H1 (cell line): ENCODE measurements at places on chromosomes 2 and 18.

DNA sequence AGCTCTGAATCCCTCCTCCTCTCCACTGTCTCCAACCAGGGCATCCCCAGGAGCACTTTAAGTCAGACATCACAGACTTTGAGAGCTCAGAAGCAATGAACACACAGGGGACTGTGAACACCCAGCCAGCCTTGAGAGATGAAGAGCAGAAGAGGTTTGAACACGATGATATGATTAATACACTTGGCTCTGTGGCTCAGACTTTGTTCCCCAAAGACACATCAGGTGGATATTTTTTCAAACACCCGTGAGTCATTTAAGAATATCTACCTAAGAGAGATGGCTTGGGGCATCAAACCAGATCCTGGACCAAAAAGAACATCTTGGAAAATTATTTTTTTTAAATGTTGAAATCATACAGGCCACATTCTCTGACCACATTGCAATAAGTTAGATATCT is 134.9 kb upstream of the OTOS start:
- no peak for DNase-seq

DNA sequence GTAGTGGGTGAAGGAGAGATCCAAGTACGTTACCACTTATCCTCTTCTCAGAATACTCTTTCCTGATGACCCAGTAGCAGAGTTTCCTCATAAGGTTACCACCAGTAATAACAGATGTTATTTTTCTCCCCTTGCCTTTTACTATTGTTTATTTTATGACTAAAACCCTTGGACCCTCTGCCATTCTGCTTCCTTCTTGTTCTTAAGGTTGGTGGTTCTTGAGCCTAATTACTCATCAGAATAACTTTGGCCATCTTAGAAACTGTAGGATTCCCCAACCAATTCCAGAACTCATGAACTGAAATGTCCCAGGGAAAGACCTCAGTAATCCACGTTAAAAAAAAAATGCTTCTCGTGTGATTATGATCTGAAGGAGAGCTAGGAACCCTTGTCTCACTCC is 64.9 kb downstream of the CHST9 start:
- no peak for DNase-seq

- DNase-seq, result no peak
These were observed 336.9 kb upstream of the PKDCC start for GRCh38 chr2:41710944-41711343.

GRCh38 chr2:105752691-105753358 is 8.1 kb downstream of the NCK2 start:
- no peak for DNase-seq

DNA sequence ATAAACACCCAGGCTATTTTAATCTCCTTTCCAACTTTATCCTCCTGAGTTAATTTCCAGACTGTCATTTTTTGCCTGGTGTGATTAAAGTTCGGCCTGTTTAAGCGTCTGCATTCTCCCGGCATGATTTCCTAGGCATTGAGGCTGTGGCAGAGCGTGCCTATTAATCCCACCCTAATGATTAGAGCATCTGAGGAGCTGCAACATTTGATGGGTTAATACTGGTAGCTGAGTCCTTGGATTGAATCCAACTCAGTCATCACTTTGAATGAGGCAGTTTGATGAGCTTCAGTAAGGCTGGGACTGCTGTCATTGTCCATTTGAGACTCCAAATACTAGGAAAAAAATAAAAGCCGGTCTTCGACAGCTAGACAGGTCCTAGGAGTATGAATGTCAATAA is 882.5 kb downstream of the SLC4A3 start:
- no peak for DNase-seq

DNA sequence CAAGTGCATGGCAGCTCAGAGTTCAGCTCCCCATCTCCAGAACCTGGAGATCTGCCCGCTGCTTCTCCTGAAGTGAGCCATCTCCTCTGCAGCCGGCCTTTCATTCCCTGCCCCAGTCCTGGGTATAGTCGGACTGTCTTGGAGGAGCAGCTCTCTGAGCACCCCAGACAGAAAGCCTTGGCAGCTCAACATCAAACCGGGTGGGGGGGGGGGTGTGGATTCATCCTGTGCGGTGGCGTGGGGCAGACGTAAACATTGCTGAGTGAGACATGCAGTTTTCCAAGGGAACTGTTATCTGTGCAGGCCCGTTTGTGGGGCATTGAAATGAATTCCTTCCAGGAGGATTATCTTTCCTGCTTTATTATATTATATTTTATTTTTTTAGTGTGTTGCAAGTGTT is 125.9 kb upstream of the MYCN start:
- no peak for DNase-seq

GRCh38 chr2:96869822-96870625 is at the start of gene SEMA4C:
Gene SEMA4C (minus strand): TSS chr2:96870080. CDS start chr2:96867886, 2,194 bp downstream.
- no peak for DNase-seq

DNA sequence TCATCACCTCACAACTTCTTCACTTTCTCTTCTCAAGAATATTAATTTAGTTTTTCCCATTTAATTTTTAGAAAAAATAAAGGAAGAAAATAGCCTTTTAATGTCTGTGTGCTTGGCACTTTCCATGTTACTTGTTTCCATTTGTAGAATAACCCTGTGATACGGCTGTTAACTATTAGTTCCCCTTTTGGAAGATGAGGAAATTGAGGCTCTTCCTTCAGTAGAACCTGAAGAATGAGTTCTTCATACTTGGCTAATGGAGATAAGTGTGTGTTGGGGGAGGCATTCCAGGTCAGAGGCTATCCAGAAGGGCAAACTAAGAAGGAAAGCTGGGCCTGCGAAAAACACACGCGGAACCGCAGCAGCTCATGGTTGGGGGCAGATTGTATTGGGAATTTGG is 38.3 kb downstream of the ZNF532 start:
- DNase-seq, result no peak

DNA sequence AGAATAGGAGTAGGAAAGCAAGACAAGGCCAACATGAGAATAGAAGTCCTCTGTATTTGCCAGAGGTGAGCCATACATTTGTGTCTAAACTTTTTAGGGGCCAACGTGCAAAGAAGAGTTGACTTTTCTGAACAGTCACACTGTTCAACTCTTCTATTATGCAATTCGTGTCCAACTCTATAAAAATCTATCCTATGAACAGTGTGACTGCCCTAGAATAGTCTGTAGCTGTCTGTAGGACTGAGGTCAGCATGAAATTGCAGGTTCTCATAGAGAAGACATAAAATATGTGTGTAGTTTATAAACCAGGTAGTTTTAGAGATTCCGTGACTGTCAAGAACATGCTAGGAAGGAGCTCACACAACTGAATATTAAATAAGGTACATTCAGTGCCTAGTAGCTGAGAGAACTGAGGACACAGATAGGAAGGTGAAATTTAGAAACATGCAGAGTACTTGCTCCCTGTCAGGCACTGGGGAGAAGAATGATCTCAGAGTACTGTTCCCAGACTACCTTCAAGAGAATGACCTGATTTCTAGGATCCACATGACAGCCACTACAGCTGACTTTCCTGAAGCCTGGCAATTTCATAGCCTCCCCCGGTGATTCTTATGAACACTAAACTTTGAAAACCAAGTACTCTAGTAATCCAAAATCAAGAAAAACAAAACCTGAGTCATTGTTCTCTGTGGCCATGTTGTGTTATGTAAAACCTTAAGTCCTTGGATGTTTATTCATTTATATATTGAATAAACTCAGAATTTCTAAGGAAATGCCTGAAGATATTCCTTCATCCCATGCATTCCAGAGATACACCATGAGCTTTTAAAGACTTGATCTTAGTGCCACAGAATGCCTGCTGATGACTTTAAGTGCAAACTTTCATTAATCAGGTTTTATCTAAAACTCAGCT is 201.5 kb upstream of the BOD1L2 start:
- no peak for DNase-seq
